ENCODE measurements at places on chromosomes 2 and 18.
A peak's percentile ranks its signal among the peaks of the same experiment; 100 is the strongest.

DNA sequence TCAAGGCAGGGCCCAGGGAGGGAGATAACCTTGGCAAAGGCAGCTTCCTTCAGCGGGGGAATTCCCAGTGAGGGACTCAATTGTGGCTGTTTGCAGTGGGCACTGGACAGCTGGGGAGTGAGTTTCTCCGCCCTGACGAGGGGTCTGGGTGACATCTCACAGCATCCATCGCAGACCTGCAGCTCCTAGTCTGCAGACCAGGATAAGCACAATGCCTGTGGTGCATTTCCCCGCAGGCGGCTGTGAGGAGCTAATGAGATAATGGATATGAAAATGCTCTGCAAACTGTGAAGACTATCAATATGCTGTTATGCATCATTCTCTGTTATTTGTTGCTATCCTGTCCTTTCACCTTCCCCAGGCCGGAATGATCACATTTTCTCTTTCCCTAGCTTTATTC is 30.0 kb upstream of the CYP1B1 start:
- no peak for DNase-seq

- peak; percentile 86 for DNase-seq
Measured at GRCh38 chr2:231052494-231053451, 3.9 kb upstream of the PSMD1 start.

GRCh38 chr2:188367164-188367563 is 75.5 kb downstream of the GULP1 start:
- DNase-seq, result no peak

GRCh38 chr2:158204741-158205165 is 103.1 kb downstream of the UPP2 start:
- DNase-seq, result no peak

Measured in kidney (tissue), 22 donors.